Esophagus squamous epithelium (tissue), 5 donors: ENCODE measurements at places on chromosomes 7 and 10.

DNA sequence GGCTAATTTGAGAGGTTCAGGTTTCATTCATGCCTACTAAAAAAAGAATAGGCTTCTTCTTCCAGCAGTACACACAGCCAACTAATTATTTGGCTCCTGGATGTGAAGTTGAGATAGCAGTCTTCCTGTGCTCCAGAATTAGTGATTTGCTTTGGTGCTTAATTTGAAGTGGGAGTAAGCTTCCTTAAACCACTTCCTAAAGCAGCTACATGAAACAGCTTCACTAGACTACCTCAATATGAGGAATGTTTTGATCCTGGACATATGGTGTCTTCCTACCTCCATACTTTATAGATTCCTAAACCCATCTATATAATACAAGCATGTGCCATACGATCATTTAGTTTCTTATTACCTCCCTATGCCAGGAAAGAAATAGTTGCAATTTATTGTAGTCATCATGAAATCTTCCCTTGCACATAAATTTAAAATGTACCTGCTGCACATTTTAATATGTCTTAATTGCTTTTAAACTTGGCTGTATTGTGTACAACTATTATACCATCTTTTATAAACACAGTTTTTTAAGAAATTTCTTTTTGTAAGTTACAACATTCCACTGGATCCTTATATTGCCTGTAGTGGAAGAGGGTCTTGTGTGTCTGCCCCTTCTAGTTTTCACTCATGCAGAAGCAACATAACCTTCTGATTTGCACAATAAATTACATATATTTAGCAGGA lies 8.6 kb downstream of the VIM start:
- DNase-seq: no peak

GRCh38 chr10:116014871-116015582 lies 258.0 kb downstream of the GFRA1 start:
- no peak for DNase-seq

- no peak for DNase-seq
Observed at GRCh38 chr7:70263471-70264255, 665.4 kb downstream of the AUTS2 start.

GRCh38 chr7:166338-167060 lies 25.9 kb upstream of the FAM20C start:
- DNase-seq: no peak

DNA sequence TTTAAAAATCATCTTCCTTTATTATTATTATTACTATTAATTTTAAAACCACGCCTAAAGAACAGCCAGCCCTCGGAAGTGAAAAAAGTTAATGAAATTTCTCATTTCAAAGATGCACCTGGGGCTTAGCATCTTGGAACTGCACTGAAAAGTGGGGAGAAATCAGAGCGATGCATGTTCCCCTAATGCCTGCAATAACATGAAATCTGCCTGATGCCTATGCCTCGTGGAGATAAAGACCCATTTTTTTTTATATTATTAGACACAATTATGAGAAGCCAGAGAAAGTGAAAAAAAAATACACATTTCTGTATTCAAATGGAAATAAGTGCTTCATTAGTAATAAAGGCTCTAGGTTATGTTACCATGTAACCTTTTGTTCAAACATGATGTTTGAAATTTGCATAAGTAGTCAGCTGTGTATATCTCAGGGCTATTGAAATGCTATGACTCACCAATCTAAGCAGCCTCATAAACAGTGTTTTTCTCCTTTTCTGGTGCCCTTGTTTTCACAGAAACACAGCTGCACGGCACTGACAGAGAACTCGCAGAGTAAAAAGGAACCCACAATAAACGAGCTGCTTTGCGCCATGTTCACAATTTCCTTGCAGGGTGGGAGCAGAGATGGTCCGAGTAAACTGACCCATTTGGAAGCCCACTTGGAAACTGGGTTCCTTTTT lies 175.8 kb upstream of the PRKCQ start:
- DNase-seq: no peak

DNA sequence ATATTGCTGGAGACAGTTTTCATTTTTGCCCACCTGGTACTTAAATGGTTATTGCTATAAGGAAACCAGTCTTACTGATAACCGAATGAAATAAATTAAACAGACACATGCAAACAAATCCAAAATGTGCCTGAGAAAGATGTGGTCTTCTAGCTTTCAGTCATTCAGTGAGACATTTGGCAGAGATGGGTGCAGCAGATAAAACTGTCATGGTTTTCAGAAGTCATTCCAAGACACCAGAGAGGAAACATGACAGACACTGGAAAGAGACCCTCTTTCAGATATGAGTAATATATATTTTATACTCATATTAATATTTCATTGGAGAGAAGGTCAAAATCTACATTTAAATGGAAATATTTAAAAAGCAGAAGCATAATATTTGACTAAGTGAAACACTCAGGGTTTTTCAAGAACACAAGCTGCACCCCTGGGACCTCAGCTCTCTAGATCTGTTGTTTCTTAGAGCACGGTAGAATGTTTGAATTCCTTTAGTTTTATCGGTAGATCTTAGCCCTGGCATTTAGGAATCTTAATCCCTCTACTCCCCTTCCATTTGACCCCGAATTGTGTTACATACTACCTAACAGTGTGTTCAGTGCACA lies 246.1 kb downstream of the AUTS2 start:
- DNase-seq: no peak

GRCh38 chr10:90276894-90277475 lies 575.6 kb downstream of the KIF20B start:
- DNase-seq: no peak

- DNase-seq: no peak
Observed at GRCh38 chr10:12534824-12535223, 185.5 kb downstream of the CAMK1D start.

GRCh38 chr10:97701438-97702069 lies 12.0 kb upstream of the MARVELD1 start:
- DNase-seq: no peak

DNA sequence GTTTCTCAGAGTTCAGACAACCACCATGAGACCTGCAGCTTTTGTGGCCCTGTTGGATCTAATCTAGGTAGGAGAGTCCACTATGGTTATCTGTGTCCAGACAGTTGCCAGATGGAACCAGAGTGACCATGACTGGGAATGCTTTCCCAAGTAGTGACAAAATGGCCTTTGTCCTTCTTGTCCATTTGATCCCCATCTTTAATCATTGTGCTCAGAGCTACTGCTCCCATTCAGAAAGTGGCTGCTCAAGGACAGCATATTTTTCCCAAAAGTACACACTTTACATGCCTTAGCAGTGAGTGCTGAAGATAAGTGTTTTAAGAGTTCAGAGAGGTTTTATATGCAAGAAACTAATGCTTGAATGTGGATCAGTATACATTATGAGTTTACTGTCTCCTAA lies 5.4 kb upstream of the ACSM6 start:
- no peak for DNase-seq

DNA sequence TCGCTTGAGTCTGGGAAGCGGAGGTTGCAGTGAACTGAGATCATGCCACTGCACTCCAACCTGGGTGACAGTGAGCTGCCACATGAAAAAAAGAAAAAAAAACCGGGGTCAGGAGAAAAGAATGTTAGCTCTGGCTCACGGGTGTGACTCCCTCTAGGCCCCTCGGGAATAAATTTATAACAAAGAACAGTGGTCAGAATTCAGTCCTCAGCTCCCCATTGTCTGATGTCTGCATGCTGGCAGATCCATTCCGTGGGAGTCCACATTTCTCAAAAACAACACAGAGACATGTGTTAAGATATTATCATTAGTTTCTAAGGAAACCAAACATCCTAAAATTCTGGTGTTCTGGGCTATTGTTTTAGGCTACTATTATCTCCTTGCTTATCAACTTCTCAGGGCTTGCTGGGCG lies 90.6 kb downstream of the MARCHF5 start:
- no peak for DNase-seq

- DNase-seq: no peak
Observed at GRCh38 chr10:70418229-70418628, 14.3 kb downstream of the EIF4EBP2 start.

GRCh38 chr7:84069033-84069432 lies 125.6 kb downstream of the SEMA3A start:
- DNase-seq: no peak

GRCh38 chr10:75127471-75127870 lies 16.0 kb downstream of the SAMD8 start:
- no peak for DNase-seq

- DNase-seq: no peak
Observed at GRCh38 chr10:12036073-12036655, 6.4 kb downstream of the UPF2 start.

GRCh38 chr10:94344522-94345122 lies 18.1 kb downstream of the NOC3L start:
- DNase-seq: no peak

GRCh38 chr7:11650030-11650429 lies 182.0 kb downstream of the THSD7A start:
- no peak for DNase-seq

GRCh38 chr10:132724446-132724845 lies 61.5 kb downstream of the NKX6-2 start:
- DNase-seq: no peak

DNA sequence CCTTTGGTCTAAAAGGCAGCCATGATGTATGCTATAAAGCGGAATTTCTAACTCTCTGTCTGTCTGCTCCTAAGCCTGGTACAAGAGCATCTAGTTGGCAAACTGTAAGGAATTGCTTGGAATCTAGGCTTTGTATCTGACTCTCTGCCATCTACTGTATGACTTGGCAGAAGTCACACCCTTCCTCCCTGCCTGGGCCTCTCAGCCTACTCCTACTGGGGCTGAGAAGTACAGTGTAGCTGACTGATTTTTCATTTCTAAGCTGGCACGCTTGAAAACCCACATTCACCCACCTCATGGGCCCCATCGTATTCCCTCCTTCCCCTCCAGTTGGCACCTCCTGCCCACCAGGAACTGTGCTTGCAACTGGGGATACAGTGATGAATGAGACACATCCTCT lies 435.2 kb downstream of the PLXNA4 start:
- no peak for DNase-seq

GRCh38 chr10:89029785-89030437 lies 39.3 kb downstream of the FAS start:
- DNase-seq: no peak

GRCh38 chr10:104445359-104445758 lies 91.7 kb downstream of the CFAP58 start:
- DNase-seq: no peak

DNA sequence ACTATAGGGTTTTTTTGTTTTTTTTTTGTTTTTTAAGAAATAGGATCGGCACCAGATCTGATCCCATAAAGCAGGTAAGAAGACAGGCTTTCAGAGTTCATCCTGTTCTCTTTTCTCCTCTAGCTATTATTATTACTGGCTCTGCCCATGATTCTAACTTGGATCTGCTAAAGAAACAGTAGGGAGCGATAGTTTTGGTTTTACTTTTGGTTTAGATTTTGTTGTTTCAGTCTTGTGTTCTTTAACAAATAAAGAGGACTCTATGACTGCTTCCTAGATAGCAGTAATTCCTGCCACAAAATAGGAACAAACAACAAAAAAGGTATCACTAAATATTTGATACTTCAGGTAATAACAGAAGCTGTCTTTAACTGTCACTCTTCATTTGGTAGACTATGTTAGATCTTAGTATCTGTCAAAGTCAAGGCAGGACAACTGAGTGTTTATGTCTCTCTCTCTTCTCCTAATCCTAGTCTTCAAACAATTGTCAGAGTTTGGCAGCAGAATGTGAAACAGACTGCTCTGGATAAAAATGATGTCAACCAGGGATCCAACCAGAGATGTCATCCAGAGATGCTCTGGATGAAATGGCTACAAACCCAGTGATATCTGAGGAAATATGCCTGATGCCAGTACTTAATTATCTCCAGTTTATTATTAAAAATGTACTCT lies 99.8 kb downstream of the KMT2C start:
- no peak for DNase-seq

GRCh38 chr10:84543948-84544347 lies 215.6 kb downstream of the CCSER2 start:
- DNase-seq: no peak

DNA sequence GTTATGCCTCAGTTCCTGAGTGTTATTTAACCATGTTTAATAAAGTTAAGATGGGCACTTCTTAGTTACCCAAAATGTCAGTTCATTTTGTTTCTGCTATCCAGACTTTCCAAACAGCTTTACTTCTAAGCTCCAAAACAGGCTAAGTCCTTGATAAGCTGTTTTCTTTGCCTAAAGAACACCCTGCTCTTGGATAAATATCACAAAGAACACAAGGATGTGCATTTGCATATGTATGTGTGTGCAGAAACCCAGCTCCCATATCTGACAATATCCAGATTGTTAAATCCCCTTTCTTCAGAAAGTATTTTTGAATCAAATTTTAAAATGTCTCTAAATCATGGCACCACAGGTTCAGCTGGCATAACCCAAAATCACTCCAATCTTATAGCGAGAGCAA lies 19.6 kb downstream of the FAM13C start:
- no peak for DNase-seq

DNA sequence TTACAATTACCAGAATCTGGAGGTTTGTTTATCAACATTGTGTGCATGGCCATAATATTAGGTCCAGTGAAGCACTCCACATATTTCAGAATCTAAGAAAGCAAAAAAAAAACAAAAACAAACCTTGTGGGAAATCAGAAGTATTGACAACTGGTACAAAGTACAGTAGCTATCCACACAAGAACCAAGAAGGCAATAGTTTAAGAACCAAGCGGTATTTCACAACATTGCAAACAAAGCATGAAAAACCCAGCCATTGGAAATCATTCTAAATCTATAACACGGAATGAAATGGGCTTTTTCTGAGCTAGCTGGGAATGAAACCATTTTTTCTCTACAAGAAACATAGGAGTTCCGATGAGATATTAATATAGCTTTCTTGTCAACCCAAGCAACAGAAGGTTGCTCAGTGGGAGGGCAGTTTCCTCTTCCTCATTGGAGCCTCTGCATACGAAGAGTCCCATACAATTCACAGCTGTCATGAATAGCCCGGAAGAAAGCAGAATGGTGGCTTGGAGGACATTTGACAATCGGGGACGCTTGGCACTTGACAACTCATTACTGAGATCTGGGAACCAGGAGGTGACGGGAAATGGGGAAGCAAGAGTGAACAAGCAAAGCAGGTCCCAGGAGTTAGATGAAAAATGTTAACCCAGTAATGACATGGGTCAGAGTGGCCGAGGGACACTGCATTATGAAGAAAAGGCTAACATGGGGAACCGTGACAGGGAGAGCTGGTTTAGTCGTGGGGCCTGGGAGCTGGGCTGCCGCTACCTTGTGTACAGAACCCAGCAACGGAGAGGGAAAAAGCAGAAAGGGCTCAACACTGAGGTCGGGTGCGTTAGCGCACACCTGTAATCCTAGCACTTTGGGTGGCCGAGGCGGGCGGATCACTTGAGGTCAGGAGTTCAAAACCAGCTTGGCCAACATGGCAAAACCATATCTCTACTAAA lies 7.8 kb downstream of the PHYH start:
- DNase-seq: no peak

DNA sequence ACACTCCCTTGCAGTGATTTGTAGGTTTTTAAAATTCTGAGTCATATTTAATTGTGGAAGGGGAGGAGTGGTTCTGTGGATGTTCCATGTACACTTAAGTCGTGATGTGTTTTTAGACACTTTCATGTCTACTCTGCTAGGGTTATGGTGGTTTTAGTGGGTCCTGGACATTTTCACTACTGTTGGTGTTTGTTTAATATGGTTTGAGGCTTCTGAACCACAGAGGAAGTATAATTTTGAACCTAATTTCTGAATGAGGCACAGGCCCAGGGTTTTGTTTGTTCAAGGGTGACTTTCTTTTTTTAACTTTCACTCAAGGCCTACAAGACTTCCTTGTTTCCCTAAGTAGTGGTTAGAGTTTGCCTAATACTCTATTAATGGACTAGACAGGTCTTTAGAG lies 13.3 kb downstream of the SLC26A5 start:
- no peak for DNase-seq

GRCh38 chr7:112723416-112723815 lies 66.8 kb downstream of the TMEM168 start:
- DNase-seq: no peak
